CD14-positive monocyte (primary cell): ENCODE measurements at places on chromosomes 6 and 20. TPM values are rescaled to one million over a fixed set of nuclear protein-coding genes. Genes with fewer than 3 reads are reported as not detected.

GRCh38 chr6:160170018-160170680 lies 48.5 kb downstream of the SLC22A1 start:
- no peak overlapping the region for H3K4me3 ChIP-seq
- no peaks in the 10 kb centered on the region for H3K36me3 ChIP-seq
- H3K27ac ChIP-seq = no peak overlapping the region
- H3K27me3 ChIP-seq = no peaks in the 10 kb centered on the region
- no peak for DNase-seq

- no peaks in the 10 kb centered on the region for H3K36me3 ChIP-seq
- peak; percentile 91 for DNase-seq
- H3K27ac ChIP-seq = peak overlapping the region; percentile 88
- no peaks in the 10 kb centered on the region for H3K27me3 ChIP-seq
Observed at GRCh38 chr6:26199057-26199772, 112.0 kb downstream of the HFE start.

- peak overlapping the region; percentile 99 for H3K27ac ChIP-seq
- no peaks in the 10 kb centered on the region for H3K27me3 ChIP-seq
- no peaks in the 10 kb centered on the region for H3K36me3 ChIP-seq
- DNase-seq = no peak
Observed at GRCh38 chr6:4020822-4021132, 58.2 kb downstream of the FAM217A start.

GRCh38 chr6:24205020-24205492 lies 79.0 kb downstream of the NRSN1 start:
- no peak overlapping the region for H3K4me3 ChIP-seq
- no peak overlapping the region for H3K27ac ChIP-seq
- DNase-seq = no peak
- no peaks in the 10 kb centered on the region for H3K36me3 ChIP-seq
- H3K4me1 ChIP-seq = no peaks in the 10 kb centered on the region

DNA sequence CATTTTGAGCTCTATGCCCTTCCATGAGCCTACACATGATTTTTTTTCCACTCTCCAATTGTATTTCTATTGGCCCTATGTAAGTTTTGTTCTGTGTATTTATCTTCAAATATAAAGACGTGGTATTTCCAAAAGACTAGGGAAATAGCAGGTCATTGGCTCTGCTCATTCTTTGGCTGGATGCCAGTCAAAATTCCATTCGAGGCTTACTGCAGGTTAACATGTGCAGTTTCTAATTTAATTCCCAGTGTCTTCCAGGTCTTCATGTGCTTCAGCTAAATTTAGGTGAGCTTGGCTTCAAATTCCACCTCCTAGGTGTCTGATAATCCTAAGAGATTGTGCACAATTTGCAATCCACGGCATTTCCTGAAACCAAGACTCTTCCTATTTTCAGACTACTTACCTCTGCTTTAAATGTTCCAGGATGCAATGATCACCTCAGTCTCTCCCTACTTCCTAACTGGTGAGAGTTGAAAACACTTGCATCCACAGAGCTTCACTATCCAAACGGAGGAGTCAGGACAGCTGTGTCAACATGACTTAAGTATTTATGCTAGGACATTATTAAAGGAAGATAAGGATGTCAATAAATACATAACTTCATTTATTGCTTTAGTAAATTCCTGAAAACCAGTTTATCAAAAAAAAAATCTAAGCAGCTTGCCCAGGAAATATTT lies 236.1 kb downstream of the COL12A1 start:
- no peaks in the 10 kb centered on the region for H3K36me3 ChIP-seq
- DNase-seq = no peak
- H3K27ac ChIP-seq = no peak overlapping the region
- no peaks in the 10 kb centered on the region for H3K27me3 ChIP-seq
- H3K4me3 ChIP-seq = no peak overlapping the region
- H3K4me1 ChIP-seq = no peaks in the 10 kb centered on the region

DNA sequence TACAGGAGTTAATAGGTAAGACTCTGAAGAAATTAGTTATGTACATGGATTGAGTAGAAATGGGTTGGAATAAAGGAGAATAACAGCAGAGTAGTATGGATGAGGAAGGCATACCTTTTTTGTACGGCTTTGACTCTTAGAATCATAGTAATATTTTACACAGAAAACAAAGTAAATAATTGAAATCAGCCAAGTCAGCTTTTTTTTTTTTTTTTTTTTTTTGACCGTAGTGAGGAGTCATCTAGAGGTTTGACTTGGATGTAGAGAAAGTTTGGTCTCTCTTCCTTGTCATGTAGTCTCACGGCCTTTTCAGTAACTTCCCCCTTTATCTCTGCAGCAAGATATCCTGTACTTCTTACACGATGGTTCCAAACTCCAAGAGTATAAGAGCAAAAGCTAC lies 158.9 kb downstream of the FLRT3 start:
- H3K4me1 ChIP-seq = no peaks in the 10 kb centered on the region
- no peaks in the 10 kb centered on the region for H3K36me3 ChIP-seq
- no peaks in the 10 kb centered on the region for H3K27me3 ChIP-seq
- H3K27ac ChIP-seq = no peak overlapping the region
- DNase-seq = no peak
- no peak overlapping the region for H3K4me3 ChIP-seq

DNA sequence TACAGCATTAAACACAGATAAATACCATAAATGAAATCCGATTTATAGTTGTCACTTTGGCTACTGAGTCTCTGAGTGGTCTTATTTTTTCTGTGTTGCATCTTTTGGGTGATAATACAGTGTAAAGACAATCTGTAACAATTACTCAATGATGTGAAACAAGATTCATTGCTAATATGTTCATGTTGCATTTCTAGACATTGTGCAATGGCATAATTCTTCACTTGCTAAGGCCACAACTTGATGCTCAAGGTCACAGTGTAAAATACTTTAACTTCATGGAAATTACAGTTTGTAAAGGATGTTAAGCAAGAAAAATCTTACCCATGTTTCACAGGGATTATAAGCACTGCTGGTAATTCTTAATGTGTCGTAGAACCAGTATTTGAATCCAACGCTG lies 74.9 kb upstream of the SMLR1 start:
- H3K36me3 ChIP-seq = no peaks in the 10 kb centered on the region
- H3K4me1 ChIP-seq = no peaks in the 10 kb centered on the region
- no peak overlapping the region for H3K27ac ChIP-seq

DNA sequence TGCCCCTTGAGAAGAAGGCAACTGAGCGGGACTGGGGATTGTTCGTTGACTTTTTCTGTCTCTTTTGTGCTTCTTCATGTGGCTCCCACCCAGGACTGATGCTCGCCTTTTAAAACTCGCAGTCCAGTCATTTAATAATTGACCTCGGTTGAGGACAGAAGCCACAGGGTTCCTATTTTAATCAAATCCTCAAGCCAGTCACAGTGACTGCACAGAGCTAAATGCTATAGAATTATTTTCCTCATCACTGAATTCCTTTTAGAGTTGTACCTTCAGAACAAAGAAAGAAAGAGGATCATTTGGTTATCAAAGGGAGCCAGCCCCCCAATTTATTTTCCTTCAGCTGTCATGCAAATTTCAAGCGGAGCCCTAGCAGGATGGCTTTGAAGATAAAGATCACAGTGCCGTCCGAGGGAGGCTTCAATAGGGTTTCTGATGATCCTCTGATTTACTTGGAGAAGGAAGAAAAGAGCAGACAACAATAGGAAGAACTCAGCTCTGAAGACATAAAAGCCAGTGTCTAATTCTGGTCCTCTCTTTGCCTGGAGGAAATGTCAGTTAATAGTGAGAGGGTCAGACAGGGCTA lies 186.6 kb downstream of the DOK5 start:
- no peak for DNase-seq
- no peak overlapping the region for H3K27ac ChIP-seq
- H3K4me1 ChIP-seq = no peaks in the 10 kb centered on the region
- H3K4me3 ChIP-seq = no peak overlapping the region
- H3K36me3 ChIP-seq = no peaks in the 10 kb centered on the region

DNA sequence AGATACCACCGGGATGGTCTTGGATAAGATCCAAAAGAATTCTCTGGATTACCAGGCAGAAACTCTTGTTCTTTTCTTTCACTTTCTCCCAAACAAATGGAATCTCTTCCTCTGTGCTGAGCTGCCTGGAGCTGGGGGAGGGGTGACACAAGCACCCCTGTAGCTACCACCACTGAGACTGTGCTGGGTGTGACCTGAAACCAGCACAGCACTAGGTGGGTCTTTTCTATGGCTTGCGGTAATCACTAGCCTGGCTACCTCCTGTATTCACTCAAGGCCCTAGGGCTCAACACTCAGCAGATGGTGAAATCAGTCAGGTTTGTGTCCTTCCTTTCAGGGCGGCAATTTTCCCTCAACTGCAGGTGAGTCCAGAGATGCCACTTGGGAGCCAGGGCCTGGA lies 122.4 kb upstream of the CENPW start:
- H3K36me3 ChIP-seq = no peaks in the 10 kb centered on the region
- no peaks in the 10 kb centered on the region for H3K4me1 ChIP-seq
- no peak for DNase-seq

DNA sequence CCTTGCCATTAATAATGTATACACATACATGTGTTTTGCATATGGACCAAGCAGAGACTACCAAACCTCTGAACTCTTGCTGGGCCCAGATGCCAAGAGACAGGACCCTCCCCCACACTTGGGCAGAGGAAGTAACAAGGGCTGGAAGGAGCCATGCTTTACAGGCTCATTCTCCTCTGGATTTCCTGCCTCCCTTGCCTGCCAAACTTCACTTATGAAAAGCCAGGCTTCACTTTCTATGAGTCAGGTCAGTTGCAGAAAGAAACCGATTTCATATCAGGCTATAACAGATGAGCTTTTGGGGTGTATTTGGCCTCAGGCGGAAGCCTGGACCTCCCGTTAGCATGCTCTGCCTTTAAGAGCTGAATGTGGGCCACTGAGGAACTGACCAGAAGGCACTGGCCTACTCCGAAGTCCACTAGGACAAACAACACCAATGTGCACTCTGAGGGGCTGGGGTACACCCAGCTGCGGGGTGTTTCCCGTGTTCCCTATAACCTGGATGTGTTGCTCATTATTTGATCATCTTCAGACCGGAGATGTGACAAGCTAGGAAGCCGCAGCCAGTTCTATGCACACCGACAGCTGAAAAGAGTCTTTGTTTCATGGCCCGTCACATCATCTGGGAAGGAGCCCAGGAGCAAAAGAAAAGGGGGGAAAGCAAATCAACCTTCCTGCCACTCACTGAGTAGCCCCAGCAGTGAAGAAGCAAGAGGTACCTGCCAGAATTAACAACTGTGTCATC lies 28.5 kb downstream of the HAO1 start:
- no peaks in the 10 kb centered on the region for H3K27me3 ChIP-seq
- H3K36me3 ChIP-seq = no peaks in the 10 kb centered on the region
- no peak overlapping the region for H3K4me3 ChIP-seq

DNA sequence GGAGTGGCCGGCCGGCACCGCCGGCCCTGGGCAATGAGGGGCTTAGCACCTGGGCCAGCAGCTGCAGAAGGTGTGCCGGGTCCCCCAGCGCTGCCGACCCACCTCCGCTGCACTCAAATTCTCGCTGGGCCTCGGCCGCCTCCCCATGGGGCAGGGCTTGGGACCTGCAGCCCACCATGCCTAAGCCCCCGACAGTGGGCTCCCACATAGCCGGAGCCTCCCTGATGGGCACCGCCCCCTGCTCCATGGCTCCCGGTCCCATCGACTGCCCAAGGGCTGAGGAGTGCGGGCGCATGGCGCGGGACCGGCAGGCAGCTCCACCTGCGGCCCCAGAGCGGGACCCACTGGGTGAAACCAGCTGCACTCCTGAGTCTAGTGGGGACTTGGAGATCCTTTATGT lies 13.8 kb downstream of the SPINT4 start:
- H3K36me3 ChIP-seq = no peaks in the 10 kb centered on the region
- H3K27me3 ChIP-seq = no peaks in the 10 kb centered on the region
- H3K4me3 ChIP-seq = no peak overlapping the region
- no peak overlapping the region for H3K27ac ChIP-seq
- H3K4me1 ChIP-seq = no peaks in the 10 kb centered on the region

DNA sequence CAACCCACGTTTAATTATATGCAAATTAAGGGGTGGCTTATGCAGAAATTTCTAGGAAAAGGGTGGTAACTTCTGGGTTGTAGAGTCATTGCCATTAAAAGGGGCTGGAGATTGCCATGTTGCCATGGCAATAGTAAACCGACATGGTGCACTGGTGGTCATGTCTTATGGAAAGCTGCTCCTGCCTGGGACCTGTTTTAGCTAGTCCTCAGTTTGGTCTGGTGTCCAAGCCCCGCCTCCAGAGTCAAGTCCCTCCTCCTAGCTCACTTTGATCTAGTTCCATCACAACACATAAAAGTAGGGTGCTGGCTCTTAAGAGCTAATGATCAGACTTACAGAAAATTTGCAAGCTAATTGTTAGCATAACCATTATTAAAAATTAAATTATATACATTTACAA lies 5.3 kb downstream of the SLC22A2 start:
- no peak overlapping the region for H3K4me3 ChIP-seq
- H3K27me3 ChIP-seq = no peaks in the 10 kb centered on the region
- H3K4me1 ChIP-seq = no peaks in the 10 kb centered on the region
- no peak for DNase-seq

GRCh38 chr6:134005800-134006199 lies 46.6 kb downstream of the SLC2A12 start:
- H3K27me3 ChIP-seq = no peaks in the 10 kb centered on the region
- H3K27ac ChIP-seq = no peak overlapping the region
- no peaks in the 10 kb centered on the region for H3K36me3 ChIP-seq
- peaks cover 10% of the 10 kb centered on the region for H3K4me1 ChIP-seq
- H3K4me3 ChIP-seq = no peak overlapping the region
- no peak for DNase-seq

- H3K4me3 ChIP-seq = no peak overlapping the region
- H3K36me3 ChIP-seq = no peaks in the 10 kb centered on the region
- no peak for DNase-seq
- H3K4me1 ChIP-seq = no peaks in the 10 kb centered on the region
- no peak overlapping the region for H3K27ac ChIP-seq
Observed at GRCh38 chr20:61839912-61840778, 225.5 kb downstream of the TAF4 start.

GRCh38 chr20:43846516-43846905 lies 68.1 kb upstream of the TOX2 start:
- no peaks in the 10 kb centered on the region for H3K27me3 ChIP-seq
- H3K36me3 ChIP-seq = no peaks in the 10 kb centered on the region
- no peak overlapping the region for H3K4me3 ChIP-seq
- no peak overlapping the region for H3K27ac ChIP-seq
- no peak for DNase-seq

- no peak for DNase-seq
- H3K4me3 ChIP-seq = no peak overlapping the region
- no peaks in the 10 kb centered on the region for H3K4me1 ChIP-seq
- H3K27ac ChIP-seq = no peak overlapping the region
Observed at GRCh38 chr6:136641166-136641565, 90.9 kb upstream of the MAP7 start.

IL17F gene
- not detected in 2 replicates for polyA plus RNA-seq

TFB1M gene
- polyA plus RNA-seq = 4.8 TPM

STX11 gene
- 276 TPM for polyA plus RNA-seq

TRIM10 gene
- polyA plus RNA-seq = not detected in 2 replicates

TMEM170B gene
- 19.7 TPM for polyA plus RNA-seq

UNC5CL gene
- not detected for polyA plus RNA-seq

ZNF334 gene
- polyA plus RNA-seq = not detected

SLC35F1 gene
- not detected for polyA plus RNA-seq

MPIG6B gene
- 0.68 TPM for polyA plus RNA-seq

HDAC2 gene
- 67.7 TPM for polyA plus RNA-seq

GINS1 gene
- polyA plus RNA-seq = 0.06 and 0.16 TPM in 2 replicates

KIF13A gene
- polyA plus RNA-seq = 15.4 and 28.4 TPM in 2 replicates

RFX6 gene
- not detected for polyA plus RNA-seq

RIPPLY2 gene
- polyA plus RNA-seq = not detected

FERMT1 gene
- not detected in 2 replicates for polyA plus RNA-seq

LINC00237 gene
- 0.31 TPM for polyA plus RNA-seq
